Posterior cingulate gyrus (tissue), 11 donors: ENCODE measurements at places on chromosomes 13 and 19.

DNA sequence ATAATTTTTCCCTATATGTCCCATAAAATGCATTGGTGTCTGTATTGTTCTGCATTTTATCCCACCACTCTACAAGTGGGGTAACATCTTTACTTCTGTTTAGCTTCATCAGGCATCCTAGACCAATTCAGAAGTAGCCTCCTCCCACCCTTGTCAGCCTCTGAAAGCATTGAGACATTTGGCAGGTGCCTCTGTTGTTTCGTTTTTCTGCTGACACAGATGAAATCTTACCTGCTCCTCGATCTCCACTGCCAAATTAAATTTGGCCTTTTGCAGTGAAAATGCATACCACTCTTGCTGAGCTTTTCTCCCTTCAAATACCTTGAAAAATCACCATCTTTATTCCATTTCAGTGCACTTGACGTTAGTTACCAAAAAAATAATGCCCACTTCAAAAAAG lies 83.5 kb upstream of the STARD13 start:
- DNase-seq = no peak

GRCh38 chr13:33092073-33092987 lies 76.1 kb downstream of the KL start:
- DNase-seq = no peak

DNA sequence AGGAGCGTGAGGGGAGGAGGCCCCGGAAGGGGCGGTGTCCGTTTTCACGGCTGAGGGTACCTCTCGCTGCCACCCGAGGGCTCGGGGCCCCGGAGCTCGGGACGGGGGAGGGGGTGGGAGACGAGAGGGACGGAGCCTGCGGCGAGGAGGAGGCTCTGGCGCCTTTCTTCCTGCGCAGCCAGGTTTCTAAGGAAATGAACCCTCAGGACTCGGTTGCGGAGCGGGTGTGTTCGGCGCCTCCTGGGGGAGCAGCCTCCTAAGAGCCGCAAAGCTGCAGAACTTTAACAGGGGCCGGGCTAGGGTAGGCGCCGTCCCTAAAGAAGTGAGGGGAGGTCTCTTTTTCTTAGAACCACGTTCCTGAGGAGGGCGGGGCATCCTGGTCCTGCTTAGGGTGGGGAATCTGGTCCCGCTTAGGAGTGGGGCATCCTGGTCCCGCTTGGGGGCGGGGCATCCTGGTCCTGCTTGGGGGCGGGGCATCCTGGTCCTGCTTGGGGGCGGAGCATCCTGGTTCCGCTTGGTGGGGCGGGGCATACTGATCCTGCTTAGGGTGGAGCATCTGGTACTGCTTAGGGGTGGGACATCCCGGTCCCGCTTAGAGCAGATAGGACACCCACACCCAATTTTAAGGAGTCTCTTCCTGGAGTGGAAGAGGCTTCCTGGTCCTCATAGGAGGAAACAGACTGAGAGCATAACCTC lies 6.2 kb downstream of the SYT5 start:
- no peak for DNase-seq

DNA sequence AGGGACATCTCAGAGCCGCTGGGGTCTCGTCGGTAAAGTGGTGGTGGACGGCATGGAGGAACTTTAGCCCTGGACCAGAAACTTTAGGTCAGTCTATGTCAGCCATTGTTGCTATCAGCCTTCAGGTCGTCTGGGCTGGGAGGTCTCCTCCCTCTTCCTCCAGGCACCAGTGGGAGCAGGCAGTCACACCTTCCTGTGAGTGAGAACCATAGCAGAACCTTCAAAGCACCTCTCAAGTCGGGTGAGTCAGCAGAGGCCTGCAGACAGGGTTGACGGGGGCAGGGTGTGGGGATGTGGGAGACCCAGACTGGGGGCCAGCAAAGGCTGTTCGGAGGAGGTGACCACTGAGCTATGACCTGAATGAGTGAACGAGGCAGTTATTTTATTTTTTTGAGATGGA lies 15.4 kb upstream of the SBNO2 start:
- DNase-seq = no peak

DNA sequence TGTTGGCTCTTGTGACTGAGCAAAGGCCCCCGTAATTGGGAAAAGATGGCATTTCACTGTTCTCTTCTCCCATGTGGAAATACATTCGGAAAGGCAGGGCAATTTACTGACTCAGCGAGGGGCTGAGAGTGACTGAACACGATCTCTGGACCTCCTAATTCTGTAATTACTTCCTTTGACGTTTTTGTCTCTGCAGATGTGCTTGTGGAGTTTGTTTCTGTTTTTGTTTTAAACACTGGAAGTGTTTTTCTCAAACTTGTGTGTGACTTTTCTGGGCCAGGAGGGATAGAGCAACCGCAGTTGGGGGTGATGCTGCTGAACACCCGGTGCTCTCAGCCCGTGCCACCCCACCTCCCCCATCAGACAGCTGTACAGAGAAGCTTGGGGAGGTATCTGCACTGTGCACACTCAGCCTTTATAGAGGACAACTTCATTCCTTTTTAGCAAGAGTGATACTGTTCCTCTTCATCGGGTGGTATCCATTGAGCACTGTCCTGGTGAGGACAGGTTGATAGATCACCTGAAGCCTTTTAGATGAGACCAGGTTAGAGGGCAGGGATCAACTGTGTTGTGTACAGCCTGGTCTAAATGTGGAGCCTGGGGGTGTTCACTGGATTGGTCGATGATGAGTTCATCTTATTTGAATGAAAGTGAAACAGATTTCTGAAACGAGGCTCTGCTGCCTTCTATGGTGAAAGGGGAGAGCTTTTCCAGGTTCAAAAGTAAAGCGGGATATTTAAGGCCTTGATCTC lies 117.4 kb downstream of the ESD start:
- DNase-seq = no peak

DNA sequence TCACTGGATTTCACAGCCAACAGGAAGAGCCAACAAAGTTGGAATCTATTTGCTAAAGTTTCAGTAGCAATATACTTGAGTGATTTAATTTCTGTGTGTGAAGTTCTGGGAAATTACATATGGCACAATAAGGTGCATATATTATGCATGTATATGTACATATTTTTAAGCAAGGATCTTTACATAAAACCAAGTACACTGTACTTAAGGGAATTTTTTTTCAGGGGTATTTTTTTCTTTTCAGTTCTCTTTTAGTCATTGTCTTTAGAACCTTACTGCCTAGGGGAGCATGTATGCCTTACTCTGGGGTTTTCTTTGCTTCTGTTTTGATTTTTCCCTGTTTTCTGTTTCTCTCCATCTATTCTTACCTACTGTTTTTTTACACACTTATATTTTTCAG lies 7.4 kb downstream of the RAP2A start:
- no peak for DNase-seq

- DNase-seq = no peak
Measured at GRCh38 chr13:98879957-98880356, 97.9 kb downstream of the DOCK9 start.

- DNase-seq = no peak
Measured at GRCh38 chr19:45790942-45791341, 1.7 kb downstream of the DMWD start.

DNA sequence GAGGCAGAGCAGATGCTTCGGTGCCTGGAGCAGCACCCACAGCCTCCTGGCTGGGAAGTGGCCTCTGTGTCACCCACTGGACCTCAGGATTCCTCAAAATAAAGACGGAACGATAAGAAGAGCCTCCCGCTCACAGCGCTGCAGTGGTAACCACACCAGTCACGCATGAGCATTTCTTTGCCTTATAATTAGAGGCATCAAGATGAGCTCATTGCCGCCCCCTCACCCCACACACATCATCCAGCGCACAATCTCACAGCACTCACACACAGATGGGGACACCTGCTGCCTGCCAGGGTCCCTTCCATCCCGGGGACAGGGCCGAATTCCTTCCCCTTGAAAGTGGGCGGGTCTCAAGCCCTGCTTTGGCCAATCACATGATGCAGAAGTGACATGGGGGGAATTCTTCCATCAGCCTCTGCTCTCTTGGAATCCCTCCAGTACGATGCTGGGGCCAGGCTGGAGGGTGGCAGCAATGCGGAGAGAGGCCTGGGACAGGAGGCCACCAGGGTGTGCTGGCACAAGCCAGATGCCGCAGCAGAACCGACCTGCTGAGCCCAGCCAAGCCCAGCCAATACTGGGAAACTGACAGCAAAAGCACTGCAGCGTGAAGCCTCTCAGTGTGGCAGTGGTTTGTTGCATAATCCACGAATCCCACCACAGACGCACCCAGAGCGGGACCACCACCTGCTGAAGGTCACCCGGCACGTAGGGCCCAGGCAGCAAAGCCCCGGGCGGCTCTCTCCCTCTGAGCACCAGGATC lies 16.0 kb downstream of the PIP5K1C start:
- DNase-seq = peak; percentile 50

GRCh38 chr19:52584736-52585440 lies 14.8 kb downstream of the ZNF701 start:
- no peak for DNase-seq

GRCh38 chr19:48695743-48696352 lies at the start of gene FUT2:
Gene FUT2, plus strand, starts transcription at chr19:48695971. Its CDS starts 6,986 bp downstream, at chr19:48702957.
- no peak for DNase-seq

GRCh38 chr13:101262306-101262705 lies 154.0 kb downstream of the NALCN start:
- DNase-seq = no peak

- DNase-seq = peak; percentile 57
Measured at GRCh38 chr19:54178581-54179261, 5.8 kb upstream of the TMC4 start.

GRCh38 chr19:8262431-8262830 lies 45.7 kb downstream of the CD320 start:
- no peak for DNase-seq

DNA sequence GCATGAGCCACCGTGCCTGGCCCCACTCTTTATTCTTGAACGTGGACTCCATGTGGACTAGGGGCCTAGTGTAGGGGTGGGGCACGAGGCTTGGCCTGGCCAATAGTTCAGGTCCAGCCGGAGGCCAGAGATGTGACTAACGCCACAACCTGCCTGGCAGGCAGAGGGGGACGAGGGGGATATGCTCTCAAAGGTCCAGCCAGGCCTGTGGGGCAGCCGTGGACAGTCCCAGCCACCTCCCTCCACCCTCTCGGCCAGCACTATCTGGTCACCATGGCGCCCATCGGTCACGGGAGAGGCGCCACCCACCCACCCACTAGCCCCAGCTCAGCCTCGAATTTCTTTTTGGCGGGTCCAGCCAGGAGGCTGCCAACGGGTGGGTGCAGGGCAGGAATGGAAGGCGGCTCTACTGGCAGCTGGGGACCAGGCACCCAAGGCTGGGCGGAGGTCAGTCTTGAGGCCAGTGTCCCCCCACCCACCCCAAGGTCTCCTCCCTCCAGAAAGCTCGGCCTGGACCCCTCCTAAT lies 2.2 kb upstream of the CERS1 start:
- no peak for DNase-seq

GRCh38 chr19:3381701-3382372 lies 15.5 kb downstream of the NFIC start:
- no peak for DNase-seq

- DNase-seq = no peak
Measured at GRCh38 chr13:113448545-113448884, 4.8 kb downstream of the ADPRHL1 start.

DNA sequence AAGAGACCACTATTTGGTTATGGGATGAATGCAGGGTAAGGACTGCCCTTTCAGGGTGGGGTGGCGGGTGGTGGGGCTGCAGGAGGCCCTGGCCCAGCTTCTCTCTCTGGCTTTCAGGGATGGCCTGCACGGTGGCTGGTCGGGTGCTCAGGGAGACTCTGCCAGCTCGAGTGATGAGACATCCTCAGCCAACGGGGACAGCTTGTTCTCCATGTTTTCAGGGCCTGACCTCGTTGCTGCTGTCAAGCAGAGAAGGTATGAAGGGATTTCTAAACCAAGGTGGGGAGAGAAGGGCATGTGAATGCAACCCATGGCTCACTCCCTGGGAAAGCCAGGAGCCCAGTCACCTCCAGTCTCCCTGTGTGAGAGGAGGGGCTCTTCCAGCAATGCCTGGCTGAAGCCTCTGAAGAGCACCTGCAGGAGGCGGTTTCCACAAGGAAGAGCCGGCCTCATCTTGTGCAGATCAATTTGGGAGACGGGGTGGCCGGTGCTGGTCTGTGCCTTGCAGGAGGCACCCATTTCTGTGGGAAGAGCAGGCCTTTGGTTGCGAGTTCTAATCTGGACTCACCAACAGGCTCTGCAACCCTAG lies 16.0 kb upstream of the GPI start:
- no peak for DNase-seq

- DNase-seq = peak; percentile 69
Measured at GRCh38 chr19:55693336-55693974, 18.4 kb downstream of the EPN1 start.

GRCh38 chr19:30373593-30373992 lies 1.4 kb downstream of the ZNF536 start:
- no peak for DNase-seq

GRCh38 chr13:25777509-25777908 lies 274.3 kb downstream of the SHISA2 start:
- no peak for DNase-seq

- DNase-seq = no peak
Measured at GRCh38 chr13:105474983-105475610, 1060.4 kb downstream of the EFNB2 start.

DNA sequence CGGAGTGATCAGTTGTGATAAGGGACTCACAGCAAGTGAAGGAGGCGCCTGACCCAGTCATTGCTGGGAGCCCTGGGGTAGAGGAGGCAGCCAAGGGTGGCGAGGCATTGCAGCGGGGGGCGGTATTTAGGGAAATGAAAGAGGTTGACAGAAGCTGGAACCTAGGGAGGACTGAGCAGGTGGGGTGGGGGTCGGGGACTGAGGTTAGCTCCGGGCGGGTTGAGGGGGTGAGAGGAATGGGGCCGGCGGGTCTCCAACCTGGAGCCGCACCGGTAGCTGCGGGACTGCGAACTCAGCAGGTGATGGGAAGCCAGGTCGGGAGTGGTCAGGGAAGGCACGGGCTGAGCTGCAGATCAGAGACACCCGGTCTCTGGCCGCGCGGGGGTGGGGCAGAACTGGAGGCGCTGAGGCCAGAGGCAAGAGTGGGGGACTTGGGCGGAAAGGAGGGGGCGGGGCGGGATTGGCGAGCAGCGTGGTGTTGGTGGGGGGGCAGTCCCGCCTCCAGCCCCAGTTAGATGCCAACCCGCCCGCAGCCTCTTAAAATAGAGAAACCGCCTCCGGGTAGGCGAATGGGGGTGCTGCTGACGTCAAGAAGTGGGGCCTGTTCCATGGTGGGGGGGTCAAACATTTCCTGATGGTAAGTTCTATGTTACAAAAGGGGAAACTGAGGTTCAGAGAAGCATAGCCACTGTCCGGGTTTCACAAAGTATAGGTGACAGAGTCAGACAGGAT lies 1.5 kb downstream of the MAST3 start:
- peak; percentile 53 for DNase-seq

DNA sequence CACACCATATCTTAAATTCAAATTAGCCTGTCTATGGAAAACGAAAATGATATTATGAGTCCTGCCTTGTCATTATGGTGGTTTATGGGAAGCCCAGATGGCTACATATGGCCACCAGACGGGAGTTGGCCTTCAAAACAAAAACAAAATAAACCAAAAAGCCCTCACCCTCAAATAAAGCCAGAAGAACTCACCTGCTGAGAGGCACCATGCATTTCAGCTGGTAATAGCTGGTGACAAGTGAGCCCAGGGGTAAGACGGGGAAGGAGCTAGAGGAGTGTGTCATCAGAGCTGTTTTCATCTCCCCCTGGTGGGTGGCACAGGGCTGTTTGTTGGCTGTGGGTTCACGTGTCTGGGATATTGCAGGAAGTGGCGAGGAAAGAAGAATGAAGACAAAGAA lies 152.9 kb downstream of the EFNB2 start:
- DNase-seq = no peak
